ENCODE measurements at places on chromosomes 12 and 14.

- DNase-seq: no peak
Observed at GRCh38 chr12:28290262-28290661, 100.0 kb downstream of the CCDC91 start.

- no peak for DNase-seq
Observed at GRCh38 chr14:33676891-33677290, 274.0 kb downstream of the EGLN3 start.

GRCh38 chr14:62117010-62117750, 355.0 kb downstream of the SNAPC1 start:
- DNase-seq: peak; percentile 10

DNA sequence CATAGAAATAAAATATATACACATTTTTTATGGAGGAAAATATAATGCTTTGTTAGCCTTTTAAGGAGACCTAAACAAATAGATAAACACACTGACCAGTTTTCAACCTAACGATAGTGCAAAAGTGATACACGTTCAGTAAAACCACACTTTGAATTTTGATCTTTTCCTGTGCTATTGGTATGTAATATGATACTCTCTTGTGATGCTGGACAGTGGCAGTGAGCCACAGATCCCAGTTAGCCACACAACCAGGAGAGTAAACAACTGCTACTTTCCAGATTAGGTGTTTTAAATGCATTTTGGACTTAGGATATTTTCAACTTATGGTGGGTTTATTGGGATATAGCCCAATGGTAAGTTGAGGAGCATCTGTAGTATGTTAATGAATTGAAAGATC, 243.1 kb downstream of the ERC1 start:
- no peak for DNase-seq

DNA sequence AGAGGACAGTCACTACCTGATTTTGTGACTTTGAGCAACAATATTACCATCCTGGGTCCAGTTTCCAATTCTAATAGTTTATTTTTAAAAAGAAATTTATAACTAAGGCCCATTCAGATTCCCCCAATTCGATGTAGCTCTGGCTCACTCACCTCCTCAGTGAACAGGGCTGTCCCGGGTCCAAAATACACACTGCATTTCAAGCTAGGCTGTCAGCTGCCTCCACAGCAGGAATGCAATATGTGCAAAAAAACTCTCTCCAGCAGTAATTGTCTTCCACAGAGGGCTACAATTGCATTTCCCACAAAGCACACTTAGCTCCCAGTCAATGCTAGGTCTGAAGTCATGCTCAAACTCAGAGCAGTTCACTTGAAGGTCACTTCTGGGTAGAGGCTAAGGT, 39.3 kb upstream of the ZNF641 start:
- DNase-seq: no peak

DNA sequence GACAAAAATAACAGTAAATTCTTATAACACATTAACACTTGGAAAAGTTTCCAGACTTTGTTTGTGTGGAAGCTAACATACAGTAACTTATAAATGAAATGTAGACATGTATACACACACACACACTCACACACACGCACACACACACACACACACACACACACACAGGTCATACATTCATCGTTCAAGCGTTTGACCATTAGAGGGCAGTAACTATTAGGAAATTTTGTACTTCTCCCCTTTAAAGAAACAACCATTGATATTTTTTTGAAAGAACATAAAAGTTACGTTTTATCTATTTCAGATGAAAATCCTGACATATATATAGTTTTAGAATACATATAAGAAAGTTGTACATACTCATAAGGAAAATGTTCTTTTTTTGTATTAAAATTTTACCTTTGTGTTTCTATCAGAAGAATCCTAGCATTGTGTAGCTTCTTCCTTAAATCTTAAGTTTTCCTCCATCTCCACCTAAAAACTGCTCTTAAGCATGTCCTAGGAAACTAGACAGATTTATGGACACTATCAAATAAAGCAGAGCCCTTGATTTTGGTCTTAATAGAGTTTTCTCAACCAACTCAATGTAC, 29.0 kb downstream of the PTPRQ start:
- DNase-seq: no peak

GRCh38 chr14:63673255-63673654, 31.6 kb upstream of the WDR89 start:
- DNase-seq: no peak

- no peak for DNase-seq
Observed at GRCh38 chr12:111384596-111384995, 15.7 kb upstream of the PHETA1 start.

DNA sequence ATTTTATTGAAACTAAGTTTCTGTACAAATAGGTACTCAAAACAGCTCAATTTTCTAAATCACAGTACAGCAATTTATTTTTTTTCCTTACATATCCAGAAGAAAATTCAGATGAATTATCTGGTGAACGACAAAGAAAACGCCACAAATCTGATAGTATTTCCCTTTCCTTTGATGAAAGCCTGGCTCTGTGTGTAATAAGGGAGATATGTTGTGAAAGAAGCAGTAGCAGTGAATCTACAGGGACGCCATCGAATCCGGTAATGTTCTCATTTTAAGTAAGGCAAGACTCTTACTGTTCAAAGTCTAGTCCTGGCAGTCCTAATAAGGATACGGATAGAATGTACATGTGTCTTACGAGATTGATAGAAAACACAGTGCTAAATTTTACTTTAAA, 20.7 kb downstream of the MDM2 start:
- no peak for DNase-seq

GRCh38 chr14:100883789-100884101, 19.8 kb downstream of the RTL1 start:
- no peak for DNase-seq

DNA sequence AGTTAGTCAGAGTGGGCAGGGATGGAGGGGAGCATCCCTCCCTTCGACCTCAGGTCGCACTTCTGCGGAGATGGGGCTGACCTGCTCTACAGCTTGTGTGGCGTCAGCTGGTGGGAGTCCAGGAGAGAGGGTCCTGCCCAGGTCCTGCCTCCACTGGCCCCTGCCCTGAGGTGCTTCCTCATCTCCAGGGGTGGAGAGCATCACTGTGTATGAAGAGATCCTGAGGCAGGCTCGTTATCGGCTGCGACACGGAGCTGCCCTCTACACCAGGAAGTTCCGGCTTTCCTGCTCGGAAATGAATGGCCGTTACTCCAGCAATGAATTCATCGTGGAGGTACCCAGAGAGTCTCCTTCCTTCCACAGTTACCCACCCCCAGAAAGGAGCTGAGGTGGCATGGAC, 20.2 kb downstream of the CLSTN3 start:
- DNase-seq: no peak

DNA sequence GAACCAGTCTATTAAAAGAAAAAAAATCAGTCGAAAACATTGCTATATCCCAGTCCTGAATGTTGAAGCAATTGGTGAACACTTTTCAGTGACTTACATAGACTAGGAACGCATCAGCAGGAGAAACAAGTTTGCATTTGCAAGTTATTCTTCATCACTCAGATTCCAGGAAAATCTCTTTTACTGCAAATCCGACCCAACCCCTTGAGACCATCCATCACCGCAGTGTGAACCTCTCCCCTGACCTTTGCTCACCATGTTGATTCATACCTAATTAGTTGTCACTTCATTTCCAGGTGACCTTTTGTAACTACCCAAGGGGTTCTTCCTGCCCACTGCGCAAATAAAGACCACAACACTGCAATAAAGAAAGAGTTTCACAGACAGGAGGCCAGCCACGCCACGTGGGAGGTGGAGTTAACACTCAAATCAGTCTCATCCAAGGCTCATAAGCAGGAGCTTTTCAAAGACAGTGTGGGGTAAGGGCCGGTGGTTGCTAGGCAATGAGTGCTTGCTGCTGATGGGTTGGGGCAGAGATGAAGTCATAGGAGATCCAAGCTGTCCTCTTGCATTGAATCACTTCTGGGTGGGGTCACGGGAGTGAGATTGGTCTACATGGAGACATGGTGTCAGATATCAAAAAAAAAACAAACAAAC, 241.3 kb upstream of the TMEM132C start:
- DNase-seq: no peak

DNA sequence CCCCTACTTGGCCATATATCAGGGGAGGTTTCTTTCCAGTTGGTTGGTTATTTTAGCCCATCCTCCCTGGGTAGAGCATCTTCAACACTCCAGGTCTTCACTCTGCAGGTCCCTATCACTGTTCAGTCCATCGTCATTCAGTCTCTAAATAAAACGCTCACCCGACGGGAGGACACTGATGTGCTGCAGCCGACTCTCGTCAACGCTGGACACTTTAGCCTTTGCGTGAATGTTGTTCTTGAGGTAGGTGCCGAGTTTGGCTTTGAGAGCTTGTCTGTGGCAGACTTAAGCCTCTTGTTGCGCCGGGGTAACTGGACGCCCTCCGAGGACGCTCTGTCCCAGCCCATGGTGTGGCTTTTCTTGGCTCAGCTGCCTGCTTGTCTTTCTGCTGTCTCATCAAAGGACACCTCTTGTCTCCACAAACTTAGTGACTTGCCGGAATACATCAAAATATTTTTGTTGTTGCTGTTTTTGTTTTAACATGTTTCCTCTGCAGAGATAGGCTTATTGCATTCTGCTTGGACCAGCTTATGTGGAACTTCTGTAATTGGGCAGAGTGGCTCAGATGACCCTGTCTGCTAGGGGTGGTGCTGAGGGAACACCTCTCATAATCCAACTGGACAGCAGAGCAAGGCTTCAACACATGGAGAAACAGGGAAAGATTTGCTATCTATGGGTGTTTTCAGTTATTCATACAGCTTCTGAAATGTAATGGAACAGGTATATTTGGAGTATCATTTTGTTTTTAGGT, 26.5 kb downstream of the TCTN1 start:
- DNase-seq: no peak

DNA sequence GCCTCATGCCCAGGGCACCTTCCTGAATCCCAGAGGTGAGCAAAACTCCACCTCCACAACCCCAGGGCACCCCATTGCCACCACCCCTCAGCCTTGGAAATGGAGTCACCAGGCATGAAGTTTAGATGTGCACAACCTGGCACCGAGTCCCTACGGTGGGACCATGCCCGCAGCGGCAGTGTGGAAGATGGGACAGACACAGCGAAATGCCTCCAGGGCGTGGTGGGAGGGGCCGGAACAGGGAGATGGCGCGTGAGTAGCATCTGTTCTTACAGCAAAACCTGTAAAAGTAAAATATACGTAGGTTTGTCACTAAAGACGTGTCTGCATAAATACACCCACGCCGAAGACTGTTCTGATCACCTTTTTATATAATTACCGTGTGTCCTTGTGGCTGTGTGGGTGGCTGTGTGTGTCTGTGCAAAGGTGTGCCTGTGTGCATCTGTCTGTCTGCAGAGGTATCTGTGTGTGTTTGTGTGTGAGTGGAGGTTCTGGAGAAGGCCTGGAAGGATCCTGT, 17.4 kb upstream of the DEGS2 start:
- DNase-seq: no peak

DNA sequence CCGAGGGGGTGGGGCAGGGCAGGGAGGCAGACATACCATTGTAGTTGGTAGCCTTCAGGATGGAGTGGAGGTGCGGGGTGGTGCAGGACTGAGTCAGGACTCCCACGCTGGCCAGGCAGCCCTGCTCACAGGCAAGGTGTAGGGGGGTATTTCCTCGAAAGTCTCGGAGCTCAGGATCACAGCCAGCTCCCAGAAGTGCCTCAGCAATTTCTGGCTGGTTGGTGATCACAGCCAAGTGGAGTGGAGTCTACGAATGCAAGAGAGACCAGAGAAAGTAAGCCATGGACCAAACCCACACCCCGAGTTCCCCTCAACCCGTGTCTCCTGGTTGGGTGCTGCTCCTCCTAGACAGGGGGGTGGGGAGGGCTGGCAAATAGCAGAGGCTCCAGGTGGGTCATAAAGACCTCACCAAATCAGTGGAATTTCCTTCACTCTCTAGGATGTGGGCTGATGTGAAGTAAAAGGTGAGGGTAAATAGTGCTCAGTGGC, 1.4 kb downstream of the NFKBIA start:
- DNase-seq: peak; percentile 43

Measured in effector CD8-positive, alpha-beta T cell (primary cell).